NCI-H2081 (cell line): ENCODE measurements at places on chromosomes 11 and 22.
A peak's percentile ranks its signal among the peaks of the same experiment; 100 is the strongest.

- no peak for DNase-seq
Measured at GRCh38 chr11:71186806-71187205, 65.6 kb downstream of the SHANK2 start.

DNA sequence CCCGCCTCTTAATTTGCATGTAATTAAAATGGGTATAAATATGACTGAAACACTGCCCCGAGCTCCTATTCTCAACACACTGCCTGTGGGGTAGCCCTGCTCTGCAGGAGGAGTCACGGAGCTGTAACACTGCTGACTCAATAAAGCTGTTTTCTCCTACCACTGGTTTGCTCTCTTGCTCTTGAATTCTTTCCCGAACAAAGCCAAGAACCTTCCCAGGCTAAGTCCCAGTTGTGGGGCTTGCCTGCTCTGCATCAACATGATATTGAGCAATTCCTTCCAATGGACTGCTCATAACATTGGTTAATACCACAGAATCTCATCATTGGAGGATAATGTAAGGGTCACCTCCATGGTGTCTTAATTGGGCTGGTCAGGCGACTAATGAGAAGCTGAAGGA is 114.4 kb downstream of the FBXO7 start:
- DNase-seq: no peak

GRCh38 chr11:70090961-70091381 is 12.9 kb downstream of the ANO1 start:
- no peak for DNase-seq

DNA sequence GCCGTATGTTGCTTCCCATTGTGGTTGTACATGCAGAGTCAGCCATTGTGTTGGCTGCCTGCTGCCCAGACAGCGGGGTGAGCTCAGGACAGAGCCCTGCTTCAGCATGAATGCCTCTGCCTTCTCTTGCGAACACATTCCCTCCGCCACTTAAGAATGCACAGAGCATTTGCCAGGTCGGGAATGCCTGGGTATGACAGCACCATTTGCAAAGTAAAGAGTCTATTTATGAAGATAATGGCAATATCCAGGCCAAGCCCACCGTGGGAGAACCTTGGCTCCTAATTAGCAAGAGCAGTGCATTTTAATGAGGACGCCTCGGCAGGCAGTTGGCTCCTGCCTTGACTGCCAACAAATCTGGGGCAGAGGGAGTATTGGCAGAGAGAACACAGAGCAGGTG is 62.5 kb upstream of the SORL1 start:
- peak; percentile 75 for DNase-seq

GRCh38 chr11:66894141-66894540 is 37.3 kb downstream of the LRFN4 start:
- DNase-seq: no peak

- peak; percentile 20 for DNase-seq
Measured at GRCh38 chr22:46001046-46001425, 24.1 kb upstream of the WNT7B start.

GRCh38 chr11:66293777-66294625 is 2.3 kb downstream of the TMEM151A start:
- DNase-seq: no peak

DNA sequence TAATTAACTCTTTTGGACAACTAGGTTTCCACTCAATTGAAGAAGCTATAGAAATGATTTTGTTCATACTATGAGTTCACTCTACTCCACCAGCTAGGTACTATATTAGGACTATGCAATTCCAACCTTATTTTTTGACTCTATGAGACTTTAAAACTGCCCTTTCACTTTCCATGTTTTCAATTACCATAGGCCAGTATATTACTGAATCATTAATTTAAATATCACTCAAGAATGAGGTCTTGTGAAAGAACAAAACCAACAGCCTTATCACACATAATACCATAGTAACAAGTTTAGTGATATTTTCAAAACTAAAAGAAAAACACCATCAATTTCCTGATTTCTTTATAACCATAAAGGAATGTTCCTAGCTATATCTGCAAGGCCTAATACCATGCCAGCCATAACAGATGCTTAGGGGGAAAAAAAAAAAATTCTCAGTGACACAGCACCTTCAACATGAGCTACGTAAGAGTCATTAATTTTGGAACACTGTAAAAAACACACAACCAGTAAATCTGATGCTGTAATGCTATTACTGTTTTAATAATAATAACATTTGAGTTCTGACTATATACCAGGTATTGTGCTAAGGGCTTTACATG is 6.1 kb downstream of the DCUN1D5 start:
- DNase-seq: no peak

GRCh38 chr11:19793326-19793725 is 80.7 kb downstream of the NAV2 start:
- DNase-seq: no peak

- DNase-seq: no peak
Measured at GRCh38 chr11:131809203-131809918, 438.9 kb downstream of the NTM start.

DNA sequence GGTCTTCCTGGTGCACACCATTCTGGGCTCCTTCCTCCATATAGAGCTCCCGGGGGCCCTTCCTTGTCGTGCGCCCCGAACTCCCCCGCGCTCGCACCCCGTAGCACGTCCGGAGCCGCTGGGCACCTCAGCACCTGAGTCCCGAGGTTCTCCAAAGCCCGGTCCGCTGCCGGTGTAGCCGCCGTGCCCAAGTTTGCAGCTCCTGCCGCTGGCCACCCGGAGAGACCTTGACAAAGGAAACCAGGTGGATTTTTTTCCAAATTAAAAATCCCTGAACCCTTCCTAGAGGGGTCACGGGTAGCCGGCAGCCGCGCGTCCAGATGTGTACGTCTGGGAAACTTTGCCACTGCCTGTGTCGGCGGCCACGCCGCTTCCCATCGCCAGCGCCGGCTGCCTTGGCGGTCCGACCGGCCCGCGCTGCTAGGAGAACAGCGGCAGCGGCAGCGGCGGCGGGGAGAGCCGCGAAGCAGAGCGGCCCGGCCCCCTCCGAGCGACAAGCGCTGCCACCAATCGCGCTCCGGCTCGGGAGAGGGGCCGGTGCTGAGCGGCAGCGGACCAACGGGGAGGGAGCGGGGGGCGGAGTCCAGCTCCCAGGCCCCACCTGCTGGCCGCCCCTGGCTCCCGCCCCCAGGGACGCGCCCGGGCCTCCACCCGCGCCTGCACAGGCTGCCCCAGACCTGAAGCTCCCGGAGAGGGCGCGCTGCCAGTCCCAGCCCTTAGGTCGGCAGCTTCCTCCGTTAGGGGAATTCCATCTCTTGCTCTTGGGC is at the start of gene GALNT18:
TSS of gene GALNT18 (minus strand) at position 433 of the 767 bp plus-strand sequence.
- peak; percentile 94 for DNase-seq

- no peak for DNase-seq
Measured at GRCh38 chr11:100612766-100613165, 74.3 kb upstream of the ARHGAP42 start.

GRCh38 chr22:47654922-47655491 is 892.6 kb downstream of the TBC1D22A start:
- no peak for DNase-seq

GRCh38 chr11:130908770-130909625 is 7.3 kb downstream of the SNX19 start:
- DNase-seq: no peak

GRCh38 chr22:29833392-29833965 is 4.6 kb downstream of the ASCC2 start:
- no peak for DNase-seq

GRCh38 chr11:101176381-101176780 is 46.8 kb upstream of the PGR start:
- no peak for DNase-seq

DNA sequence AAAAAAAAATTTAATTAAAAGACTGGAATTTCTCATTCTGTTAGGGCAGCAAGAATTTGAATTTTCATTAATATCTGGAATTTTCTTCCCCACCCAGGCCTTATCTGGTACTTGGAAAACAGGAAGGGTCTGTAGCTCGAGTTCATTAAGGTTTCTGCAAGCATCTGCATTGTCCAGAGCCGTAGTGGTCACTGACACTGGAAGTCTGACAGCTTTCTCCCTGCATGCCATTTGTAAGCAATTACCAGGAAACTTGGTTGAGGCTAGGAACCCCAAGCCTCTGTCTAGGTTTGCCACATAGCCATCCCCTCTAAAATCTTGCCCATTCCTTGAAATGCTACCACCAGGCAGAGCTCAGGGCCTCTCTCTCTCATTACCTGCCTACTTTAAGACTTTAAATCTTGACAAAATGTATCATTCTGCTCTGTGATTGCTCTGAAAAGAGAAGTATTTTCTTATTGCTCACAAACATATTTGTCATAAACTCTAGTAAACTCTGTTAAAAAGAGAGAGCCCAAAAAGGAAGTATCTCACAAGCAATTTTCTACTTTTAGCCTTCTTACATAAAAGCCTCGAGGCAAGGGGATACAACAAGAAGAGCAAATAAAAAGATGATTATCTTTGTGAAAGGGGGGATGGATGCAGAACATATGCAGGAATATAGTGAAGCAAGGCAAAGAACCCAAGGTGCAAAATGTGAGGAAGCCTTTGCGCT is 5.5 kb upstream of the PGM2L1 start:
- no peak for DNase-seq
